ENCODE measurements at places on chromosomes 7 and 10. TPM values are rescaled to one million over a fixed set of nuclear protein-coding genes. Genes with fewer than 3 reads are reported as not detected.
A peak's percentile ranks its signal among the peaks of the same experiment; 100 is the strongest.

GRCh38 chr10:120423431-120424197 lies 33.4 kb upstream of the PLPP4 start:
- no peaks in the 10 kb centered on the region for H3K27me3 ChIP-seq
- no peaks in the 10 kb centered on the region for H3K36me3 ChIP-seq
- no peak overlapping the region for H3K4me3 ChIP-seq

The SPDYE5 gene
- not detected for polyA plus RNA-seq

The CDH23 gene
- not detected for polyA plus RNA-seq

- peaks cover 2% of the 10 kb centered on the region for H3K27me3 ChIP-seq
- peaks cover 8% of the 10 kb centered on the region for H3K4me1 ChIP-seq
- no peak for DNase-seq
- H3K4me3 ChIP-seq: no peak overlapping the region
- H3K36me3 ChIP-seq: no peaks in the 10 kb centered on the region
Measured at GRCh38 chr10:60703266-60704041, 74.8 kb upstream of the CDK1 start.

- no peaks in the 10 kb centered on the region for H3K36me3 ChIP-seq
- no peaks in the 10 kb centered on the region for H3K27me3 ChIP-seq
- no peak overlapping the region for H3K4me3 ChIP-seq
- no peaks in the 10 kb centered on the region for H3K4me1 ChIP-seq
- DNase-seq: no peak
- no peak overlapping the region for H3K27ac ChIP-seq
Measured at GRCh38 chr7:109545686-109546085, 976.0 kb downstream of the DNAJB9 start.

DNA sequence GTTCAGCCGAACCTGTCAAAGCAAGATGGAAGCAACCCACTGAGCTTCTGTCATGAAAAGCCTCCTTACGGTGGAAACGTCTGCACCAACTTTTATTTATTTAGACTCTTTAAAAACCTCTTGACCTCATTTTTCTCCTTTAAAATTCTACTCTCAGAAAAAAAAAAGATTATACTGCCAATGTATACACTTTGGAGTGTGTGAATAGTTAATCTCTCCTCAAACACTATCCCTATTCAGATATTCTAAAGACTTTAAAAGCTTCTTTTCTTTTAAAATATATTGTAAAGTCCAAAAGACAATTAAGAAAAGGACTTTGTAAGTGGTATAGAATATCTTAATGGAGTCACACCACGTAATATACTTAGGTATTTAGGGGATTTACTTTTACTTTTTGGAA lies 335.2 kb upstream of the SEMA3D start:
- H3K4me1 ChIP-seq: no peaks in the 10 kb centered on the region
- H3K4me3 ChIP-seq: no peak overlapping the region
- H3K27me3 ChIP-seq: no peaks in the 10 kb centered on the region
- no peaks in the 10 kb centered on the region for H3K36me3 ChIP-seq
- DNase-seq: no peak
- H3K27ac ChIP-seq: no peak overlapping the region

The LRGUK gene
- 0.10 TPM for polyA plus RNA-seq

DNA sequence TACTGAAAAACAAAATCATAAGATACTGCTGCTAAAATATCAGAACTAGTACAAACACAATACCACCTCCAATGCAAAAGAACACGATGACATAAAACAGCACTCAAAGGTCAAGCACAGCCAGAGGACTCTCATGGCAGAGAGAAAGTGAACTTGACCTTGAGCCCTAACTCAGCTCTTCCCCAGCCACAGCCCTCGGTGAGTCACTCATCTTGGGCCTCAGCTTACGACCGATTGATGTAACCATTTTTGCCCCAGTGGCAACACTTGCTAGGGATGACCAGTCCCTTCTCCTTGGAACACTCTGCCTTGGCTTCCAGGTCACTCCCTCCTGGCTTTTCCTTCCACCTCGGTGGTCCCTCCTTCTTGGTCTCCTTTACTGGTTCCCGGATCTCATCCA lies 77.8 kb downstream of the JAZF1 start:
- H3K27me3 ChIP-seq: no peaks in the 10 kb centered on the region
- peaks cover 4% of the 10 kb centered on the region for H3K4me1 ChIP-seq
- no peak overlapping the region for H3K4me3 ChIP-seq
- no peak overlapping the region for H3K27ac ChIP-seq

GRCh38 chr7:131692131-131692960 lies 135.9 kb upstream of the PODXL start:
- peaks cover 11% of the 10 kb centered on the region for H3K27me3 ChIP-seq
- no peak overlapping the region for H3K4me3 ChIP-seq

- H3K27me3 ChIP-seq: no peaks in the 10 kb centered on the region
- H3K36me3 ChIP-seq: no peaks in the 10 kb centered on the region
- no peak for DNase-seq
- H3K4me3 ChIP-seq: no peak overlapping the region
- H3K27ac ChIP-seq: no peak overlapping the region
- H3K4me1 ChIP-seq: peaks cover 22% of the 10 kb centered on the region
Measured at GRCh38 chr10:43695730-43696129, 47.0 kb upstream of the ZNF32 start.

DNA sequence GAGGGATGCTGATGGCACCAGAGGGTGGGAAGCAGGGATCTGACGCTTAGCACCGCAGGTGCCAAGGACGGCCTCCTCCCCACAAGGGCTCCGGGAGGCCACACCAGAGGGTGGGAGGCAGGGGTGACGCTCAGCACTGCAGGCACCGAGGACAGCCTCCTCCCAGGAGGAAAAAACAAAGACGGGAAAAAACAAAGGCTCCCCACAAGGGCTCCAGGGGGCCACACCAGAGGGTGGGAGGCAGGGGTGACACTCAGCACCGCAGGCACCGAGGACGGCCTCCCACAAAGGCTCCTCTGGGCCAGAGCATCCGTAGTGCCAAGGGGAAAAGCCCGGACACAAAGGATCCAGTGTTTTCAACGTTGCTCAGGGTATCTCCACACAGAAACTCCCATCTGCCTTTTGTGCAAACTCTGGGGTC lies 25.6 kb downstream of the DIP2C start:
- H3K4me3 ChIP-seq: no peak overlapping the region
- H3K4me1 ChIP-seq: peaks cover 10% of the 10 kb centered on the region
- H3K27ac ChIP-seq: no peak overlapping the region
- no peaks in the 10 kb centered on the region for H3K27me3 ChIP-seq

The NKX1-2 gene
- polyA plus RNA-seq: not detected

The BUD31 gene
- 67.8 TPM for polyA plus RNA-seq

GRCh38 chr7:25758559-25758958 lies 393.4 kb upstream of the NFE2L3 start:
- no peak overlapping the region for H3K4me3 ChIP-seq
- no peak for DNase-seq
- no peaks in the 10 kb centered on the region for H3K36me3 ChIP-seq
- H3K27ac ChIP-seq: no peak overlapping the region

The RGS10 gene
- 5.4 TPM for polyA plus RNA-seq

The NPFFR1 gene
- not detected for polyA plus RNA-seq

- no peaks in the 10 kb centered on the region for H3K27me3 ChIP-seq
- no peaks in the 10 kb centered on the region for H3K36me3 ChIP-seq
- peaks cover 8% of the 10 kb centered on the region for H3K4me1 ChIP-seq
- peak; percentile 70 for DNase-seq
- H3K27ac ChIP-seq: peak overlapping the region; percentile 14
Measured at GRCh38 chr7:41010967-41011366, 691.9 kb downstream of the INHBA start.

The AGR2 gene
- polyA plus RNA-seq: not detected

The SCART1 gene
- 0.90 TPM for polyA plus RNA-seq

DNA sequence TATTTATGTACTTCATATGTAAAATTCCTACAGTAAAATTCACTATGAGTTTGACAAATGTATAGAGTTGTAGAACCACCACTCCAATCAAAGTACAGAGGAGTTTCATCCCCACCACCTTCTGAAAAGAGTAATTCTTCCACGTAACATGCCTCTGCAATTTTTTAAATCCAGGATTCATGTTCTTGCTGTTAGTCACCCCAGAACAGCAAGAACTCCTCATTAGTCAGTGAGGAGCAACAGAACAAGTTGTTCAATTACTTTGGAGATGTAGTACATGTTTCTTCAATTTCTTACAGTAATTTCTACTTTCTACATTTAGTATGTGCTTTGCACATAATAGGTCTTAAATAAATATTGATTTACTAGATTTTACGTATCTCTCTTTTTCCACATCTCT lies 248.1 kb downstream of the ABCA13 start:
- no peak overlapping the region for H3K4me3 ChIP-seq
- H3K36me3 ChIP-seq: no peaks in the 10 kb centered on the region
- no peaks in the 10 kb centered on the region for H3K27me3 ChIP-seq
- no peaks in the 10 kb centered on the region for H3K4me1 ChIP-seq
- DNase-seq: no peak

DNA sequence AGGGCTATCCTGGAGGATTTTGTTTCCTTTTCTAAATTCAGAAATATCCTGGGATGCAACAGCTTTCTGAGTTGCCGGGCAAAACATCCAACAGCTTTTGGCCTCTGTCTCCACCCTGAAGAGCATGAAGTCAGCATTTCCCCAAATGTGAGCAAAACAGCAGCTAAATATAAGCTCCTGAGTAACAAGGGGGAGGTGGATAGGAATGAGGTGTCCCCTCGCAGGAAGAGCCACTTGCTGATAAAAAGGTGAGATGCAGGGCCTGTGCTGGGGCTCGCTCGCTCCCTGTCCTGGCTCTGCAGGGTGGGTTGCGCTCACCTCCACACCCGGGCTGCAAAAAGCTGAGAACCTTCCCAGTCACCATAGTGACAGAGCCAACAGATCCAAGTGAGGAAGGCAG lies 264.3 kb downstream of the ZEB1 start:
- no peak overlapping the region for H3K27ac ChIP-seq
- no peak overlapping the region for H3K4me3 ChIP-seq
- H3K4me1 ChIP-seq: peaks cover 9% of the 10 kb centered on the region
- no peaks in the 10 kb centered on the region for H3K27me3 ChIP-seq
- H3K36me3 ChIP-seq: no peaks in the 10 kb centered on the region

DNA sequence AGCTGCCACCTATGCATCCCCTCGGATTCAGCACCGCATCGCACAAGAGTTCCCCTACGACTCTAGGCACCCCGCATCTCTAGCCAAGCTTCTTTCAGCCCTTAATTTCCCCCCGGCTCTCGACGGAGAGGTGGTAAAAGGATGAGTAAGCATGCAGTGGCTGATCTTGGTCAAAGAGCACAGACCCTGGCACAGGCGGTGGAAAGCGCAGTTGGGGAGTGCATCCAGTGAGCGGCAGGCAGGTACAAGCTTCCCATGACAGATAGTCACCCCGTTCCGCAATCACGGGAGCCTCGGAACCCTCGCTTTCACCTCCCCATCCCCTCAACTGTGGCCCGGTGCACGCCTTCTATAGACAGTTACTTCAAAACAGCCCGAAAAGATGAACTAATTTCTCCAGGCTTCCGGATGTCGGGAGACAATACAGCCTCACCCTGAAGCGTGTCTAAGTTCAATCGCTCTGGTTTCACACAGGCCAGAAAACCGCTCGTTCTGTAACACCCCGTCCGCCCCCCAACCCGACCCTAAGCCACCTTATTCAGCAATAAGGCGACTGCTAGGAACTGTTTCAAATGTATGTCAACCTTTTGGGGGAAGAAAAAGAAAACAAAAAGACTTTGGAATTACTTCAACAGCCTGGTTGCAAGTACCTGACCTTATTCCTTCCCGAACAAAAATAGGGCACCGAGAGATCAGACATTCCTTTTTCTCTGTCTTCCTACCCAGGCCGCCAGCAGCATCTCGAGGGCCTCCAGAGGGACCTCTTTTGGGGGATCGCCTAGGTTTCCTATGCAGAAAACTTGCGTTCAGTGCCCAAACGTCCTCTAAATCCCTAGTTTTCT lies 1.4 kb downstream of the RHEB start:
- H3K27me3 ChIP-seq: no peaks in the 10 kb centered on the region
- no peaks in the 10 kb centered on the region for H3K36me3 ChIP-seq
- H3K4me1 ChIP-seq: peaks cover 15% of the 10 kb centered on the region
- DNase-seq: peak; percentile 54
- H3K4me3 ChIP-seq: peak overlapping the region; percentile 94

GRCh38 chr7:26054386-26054785 lies 97.6 kb upstream of the NFE2L3 start:
- no peak overlapping the region for H3K27ac ChIP-seq
- no peak for DNase-seq
- H3K36me3 ChIP-seq: no peaks in the 10 kb centered on the region

The CRPPA gene
- polyA plus RNA-seq: 0.64 TPM

The TSPAN33 gene
- polyA plus RNA-seq: 0.32 TPM

DNA sequence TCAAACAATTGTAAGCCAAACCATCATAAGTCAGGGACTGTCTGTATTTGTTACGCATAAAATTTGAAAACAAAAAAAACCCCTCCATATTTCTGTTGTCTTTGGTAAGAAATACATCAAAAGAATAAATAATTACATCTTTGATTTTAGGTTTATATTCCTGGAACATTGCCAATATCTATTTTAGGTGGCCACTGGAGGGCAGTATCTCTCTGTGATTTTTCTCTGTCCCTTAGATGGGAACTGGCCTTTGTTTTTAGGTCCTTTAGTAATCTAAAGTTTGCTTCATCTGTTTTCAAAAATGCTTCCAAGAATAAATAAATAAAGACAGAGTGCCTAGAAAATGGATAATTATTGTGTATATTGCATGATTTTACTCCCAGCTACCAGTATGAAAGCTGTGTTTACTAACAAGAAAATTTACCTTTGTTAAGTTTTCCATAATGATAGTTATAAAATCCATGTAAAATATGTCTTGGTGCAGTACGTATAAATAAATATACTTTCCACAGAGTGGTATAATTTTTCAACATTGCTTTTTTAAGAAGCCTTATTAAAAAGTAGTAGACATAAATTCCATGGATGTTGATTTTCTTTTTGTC lies 64.2 kb downstream of the PHYHIPL start:
- no peak overlapping the region for H3K4me3 ChIP-seq
- no peaks in the 10 kb centered on the region for H3K27me3 ChIP-seq
- no peak overlapping the region for H3K27ac ChIP-seq
- H3K4me1 ChIP-seq: no peaks in the 10 kb centered on the region
- no peaks in the 10 kb centered on the region for H3K36me3 ChIP-seq
- peak; percentile 52 for DNase-seq

DNA sequence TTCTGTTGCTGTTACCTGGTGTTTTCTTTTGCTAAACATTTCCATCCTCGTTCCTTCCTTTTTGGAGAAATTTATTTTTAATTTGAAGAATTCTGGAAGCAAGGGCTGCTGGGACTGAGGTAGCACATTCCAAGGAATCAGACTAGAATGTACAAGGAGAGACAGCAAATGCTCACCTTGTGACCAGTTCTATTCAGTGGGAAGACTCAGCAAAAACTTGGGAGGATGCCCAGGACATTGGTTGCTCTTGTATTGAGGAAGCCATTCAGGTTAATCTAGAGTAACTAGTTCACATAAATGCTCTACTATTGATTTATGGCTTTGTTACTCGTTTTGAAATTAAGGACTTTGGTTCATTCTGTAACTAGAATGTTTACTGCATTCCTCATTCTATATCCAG lies 11.3 kb downstream of the PLCE1 start:
- no peaks in the 10 kb centered on the region for H3K4me1 ChIP-seq
- no peaks in the 10 kb centered on the region for H3K36me3 ChIP-seq
- H3K4me3 ChIP-seq: no peak overlapping the region
- H3K27me3 ChIP-seq: peaks cover 2% of the 10 kb centered on the region

The SUN3 gene
- polyA plus RNA-seq: not detected

DNA sequence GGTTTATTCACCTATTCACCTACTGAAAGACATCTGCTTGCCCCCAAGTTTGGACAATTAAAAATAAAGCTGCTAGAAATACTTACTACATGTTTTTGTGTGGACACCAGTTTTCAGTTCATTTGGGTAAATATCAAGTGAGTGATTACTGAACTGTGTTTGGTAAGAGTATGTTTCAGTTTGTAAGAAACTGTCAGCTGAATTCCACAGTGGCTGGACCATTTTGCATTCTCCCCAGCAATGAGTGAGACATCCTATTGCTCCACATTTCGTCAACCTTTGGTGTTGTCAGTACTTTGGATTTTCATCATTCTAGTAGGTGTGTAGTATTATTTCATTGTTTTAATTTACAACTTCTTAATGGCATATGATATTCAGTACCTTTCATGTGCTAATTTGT lies 17.4 kb upstream of the IKZF1 start:
- no peak overlapping the region for H3K4me3 ChIP-seq
- H3K4me1 ChIP-seq: no peaks in the 10 kb centered on the region
- no peaks in the 10 kb centered on the region for H3K36me3 ChIP-seq
- no peak for DNase-seq
